Erythroblast (primary cell): ENCODE measurements at places on chromosomes 7 and 10.

DNA sequence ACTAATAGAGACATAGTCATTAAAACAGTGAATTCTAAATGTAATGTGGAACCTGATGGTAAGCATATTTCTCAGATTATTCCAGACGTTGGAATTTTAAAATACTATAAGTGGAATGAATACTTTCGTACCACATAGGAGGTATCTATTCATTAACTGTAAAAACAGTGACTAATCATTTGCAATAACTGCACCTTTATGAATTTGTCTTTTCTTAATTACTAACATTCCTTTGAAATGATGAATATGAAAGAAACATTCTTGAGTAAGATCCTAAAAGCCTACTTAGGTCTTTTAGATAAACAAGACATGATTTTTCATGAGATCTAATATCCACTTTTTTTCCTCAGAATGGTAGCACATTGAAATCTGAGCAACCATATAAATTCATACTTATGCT, 549.0 kb upstream of the LRRN3 start:
- no peak for DNase-seq

DNA sequence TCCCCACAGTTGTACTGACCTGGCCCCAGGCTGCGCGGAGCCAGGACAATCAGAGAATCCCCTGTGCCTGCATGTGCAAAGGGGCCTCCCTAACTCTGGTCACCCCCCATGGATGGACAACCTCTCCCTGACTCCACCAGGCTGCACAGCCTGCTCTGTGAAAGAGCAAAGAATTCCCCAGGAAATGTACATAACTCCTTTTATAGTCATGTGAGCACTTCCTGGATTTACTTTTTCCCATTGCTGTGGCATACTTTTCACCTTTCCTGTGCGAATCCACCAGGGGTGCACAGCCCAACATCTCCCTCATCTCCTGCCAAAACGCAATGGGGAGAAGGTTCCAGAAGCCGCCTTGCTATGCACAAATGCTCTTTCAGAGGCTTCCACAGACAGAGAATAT, 27.9 kb downstream of the FGFR2 start:
- no peak for DNase-seq

GRCh38 chr7:67738958-67739357, 742.3 kb downstream of the TYW1 start:
- no peak for DNase-seq

DNA sequence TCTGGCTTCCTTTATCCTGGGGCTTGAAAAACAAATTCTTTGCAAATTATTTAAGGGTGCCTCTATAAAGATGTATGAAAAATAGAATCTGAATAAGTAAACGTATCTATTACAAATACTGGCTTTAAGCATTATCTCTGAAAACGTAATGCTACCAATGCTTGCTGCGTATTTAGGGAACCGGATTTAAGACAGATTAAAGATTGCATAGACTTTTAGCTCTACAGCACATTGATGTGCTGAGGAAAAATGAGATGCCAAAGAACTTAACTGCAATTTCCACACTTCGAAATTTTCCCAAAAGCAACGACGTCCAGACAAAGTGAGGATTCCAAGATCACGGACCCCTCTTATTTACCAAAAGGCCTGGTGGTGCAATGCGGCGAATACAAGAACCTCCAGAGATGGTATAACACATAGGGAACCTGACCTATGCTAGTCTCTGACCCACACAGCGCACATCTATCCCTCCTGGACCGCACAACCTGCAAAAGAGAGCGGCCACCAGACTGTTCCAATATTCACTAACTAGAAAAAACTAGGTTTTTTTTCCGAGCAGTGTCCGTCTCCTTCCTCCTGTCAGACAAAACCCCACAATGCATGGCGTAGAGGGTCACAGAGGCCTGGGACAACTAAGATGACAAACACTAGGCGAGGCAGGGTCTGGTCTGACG, 34.3 kb upstream of the PHF14 start:
- no peak for DNase-seq

- DNase-seq, result no peak
Measured at GRCh38 chr7:131726686-131727085, 170.3 kb upstream of the PODXL start.

GRCh38 chr10:24825551-24825950, 101.9 kb upstream of the ARHGAP21 start:
- DNase-seq, result no peak

- DNase-seq, result no peak
Measured at GRCh38 chr7:2251841-2252771, 10.1 kb downstream of the NUDT1 start.

- no peak for DNase-seq
Measured at GRCh38 chr7:17405786-17406185, 107.3 kb downstream of the AHR start.

DNA sequence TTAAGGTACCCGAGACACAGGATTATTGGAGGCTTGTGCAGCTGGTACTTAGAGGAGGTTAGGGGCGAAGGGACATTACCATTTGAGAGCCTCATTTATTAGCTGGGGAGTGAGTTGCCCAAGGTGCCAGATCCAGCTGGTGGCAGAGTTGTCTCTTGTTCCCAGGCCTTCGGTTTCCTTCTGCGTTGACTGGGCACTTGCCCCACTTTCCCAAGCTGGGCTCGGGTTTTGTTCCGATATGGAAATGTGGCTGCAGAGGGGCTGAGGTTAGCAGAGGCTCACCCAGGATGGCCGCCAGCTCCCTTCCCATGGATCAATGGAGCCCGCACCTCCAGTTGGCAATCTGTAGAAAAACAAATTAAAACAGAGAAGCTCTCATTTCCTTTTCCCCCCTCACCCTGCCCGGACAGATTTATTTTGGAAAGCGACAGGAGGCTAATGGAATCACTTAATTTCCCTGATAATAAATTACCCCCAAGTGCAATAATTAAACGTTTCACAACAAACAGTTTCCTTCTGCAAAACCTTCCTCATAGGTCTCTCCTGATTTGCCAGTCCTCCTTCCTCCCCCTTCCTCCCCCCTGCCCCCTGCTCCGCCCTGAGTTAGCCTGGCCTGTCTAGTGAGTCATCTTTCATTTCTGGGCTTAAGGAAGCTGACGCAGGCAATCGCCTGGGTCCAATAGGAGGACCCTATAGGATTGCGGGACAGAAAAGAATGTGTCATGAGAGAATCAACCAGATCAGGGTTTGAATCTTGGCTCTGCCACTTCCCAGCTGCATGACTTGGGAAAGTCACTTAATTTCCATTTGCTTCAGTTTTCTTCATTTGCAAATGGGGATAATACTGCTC, 51.7 kb downstream of the ADRA2A start:
- DNase-seq, result peak; percentile 20

- peak; percentile 88 for DNase-seq
Measured at GRCh38 chr10:89414146-89414878, at the start of gene IFIT5. Gene IFIT5 (plus strand): TSS chr10:89414568. CDS start chr10:89414799, 231 bp downstream.

- no peak for DNase-seq
Measured at GRCh38 chr7:11591943-11592342, 240.1 kb downstream of the THSD7A start.

DNA sequence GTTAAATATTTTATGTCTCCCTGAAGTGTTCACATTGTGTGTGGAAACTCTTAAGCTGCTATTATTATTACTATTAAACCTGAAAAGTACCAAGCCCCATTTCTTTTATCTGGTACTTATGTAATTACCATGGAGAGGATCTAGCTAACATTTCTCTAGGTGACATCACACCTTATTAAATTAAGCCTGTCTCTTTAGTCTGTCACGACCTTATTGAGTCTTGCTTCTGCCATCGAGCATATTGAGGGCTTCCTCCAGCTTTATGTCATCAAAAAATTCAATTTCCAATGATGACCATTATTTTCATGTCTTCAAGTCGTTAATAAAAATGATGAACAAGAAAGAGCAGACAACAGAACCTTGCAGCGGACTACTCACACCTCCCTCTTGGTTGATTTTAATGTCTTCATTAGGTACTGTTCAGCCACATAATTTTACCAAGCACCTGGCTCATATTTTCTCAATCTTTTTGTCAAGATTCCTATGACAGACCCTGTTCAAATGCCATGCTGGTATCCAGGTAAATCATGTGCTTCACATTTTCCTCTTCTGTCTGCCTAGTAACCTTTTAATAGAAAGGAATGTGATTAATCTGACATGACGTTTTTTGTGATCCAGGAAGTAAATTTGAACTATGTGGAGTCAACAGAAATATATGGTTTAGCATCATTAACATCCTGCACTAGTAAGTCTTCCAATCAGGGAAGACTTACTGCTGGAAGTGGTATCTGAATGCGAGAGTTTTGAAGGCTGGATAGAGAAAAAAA, 556.7 kb downstream of the SORCS3 start:
- DNase-seq, result no peak

- DNase-seq, result no peak
Measured at GRCh38 chr10:23367896-23368595, 23.4 kb upstream of the C10orf67 start.

DNA sequence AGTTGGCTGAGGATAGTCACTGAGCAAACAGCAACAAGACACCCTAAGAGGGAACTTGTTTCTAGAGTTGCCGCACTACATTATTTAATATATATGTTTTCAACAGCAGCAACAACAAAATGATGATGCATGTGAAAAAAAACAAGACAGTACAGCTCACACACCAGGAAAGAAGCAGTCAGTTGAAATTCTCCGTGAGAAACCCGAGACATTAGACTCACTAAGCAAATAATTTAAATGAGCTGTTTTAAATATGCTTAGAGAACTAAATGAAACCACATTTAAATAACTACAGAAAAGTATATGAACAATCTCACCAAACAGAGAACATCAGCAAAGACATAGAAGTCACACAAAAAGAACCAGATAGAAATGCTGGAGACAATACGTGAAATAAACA, 426.3 kb upstream of the PFKP start:
- no peak for DNase-seq

DNA sequence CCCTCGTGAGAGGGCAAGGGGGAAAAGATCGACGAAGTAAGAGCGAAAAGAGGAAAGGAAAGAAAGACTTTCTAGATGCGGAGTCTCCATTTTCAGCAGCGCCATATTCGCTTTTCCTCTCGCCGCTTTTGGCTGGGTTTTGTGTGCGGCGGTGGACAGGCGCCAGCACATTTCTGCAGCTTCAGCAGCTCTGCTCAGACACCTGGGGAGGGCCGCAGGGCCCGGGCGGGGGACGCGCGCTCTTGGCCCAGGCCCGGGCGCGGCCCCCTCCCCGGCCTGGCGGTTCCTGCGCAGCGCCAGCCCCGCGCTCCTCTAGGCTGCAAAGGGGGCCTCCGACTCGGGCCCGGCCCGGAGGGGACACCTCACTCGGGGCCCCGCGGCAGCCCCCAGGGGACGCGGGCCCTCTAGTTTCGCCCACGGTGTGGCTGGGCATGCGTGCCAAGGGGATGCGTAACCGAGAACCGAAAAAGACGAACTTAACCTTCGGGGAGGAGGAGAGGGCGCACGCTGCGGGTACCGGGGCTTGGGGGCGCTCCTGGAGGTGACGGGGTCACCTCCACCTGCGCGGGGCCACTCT, 34.5 kb upstream of the EBLN1 start:
- peak; percentile 73 for DNase-seq

DNA sequence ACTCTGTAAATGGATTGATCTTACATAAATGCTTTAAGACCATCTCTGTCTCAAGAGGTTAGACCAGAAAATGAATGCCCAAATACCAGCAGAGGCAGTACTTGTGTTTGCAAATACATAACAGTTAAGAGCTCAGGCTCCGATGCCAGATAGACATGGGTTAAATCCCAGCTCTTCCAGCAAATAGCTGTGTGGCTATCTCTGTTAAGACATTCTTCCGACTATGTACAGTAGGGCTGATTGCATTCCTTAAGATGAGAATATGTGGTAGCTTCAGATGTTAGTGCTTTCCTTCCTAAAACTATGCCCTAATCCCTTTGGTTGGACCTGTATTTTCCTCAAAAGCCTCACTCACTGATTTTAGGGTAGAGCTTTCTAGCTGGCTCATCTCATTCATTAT, 2.2 kb downstream of the IDE start:
- no peak for DNase-seq
